ENCODE measurements at places on chromosomes 4 and X.

DNA sequence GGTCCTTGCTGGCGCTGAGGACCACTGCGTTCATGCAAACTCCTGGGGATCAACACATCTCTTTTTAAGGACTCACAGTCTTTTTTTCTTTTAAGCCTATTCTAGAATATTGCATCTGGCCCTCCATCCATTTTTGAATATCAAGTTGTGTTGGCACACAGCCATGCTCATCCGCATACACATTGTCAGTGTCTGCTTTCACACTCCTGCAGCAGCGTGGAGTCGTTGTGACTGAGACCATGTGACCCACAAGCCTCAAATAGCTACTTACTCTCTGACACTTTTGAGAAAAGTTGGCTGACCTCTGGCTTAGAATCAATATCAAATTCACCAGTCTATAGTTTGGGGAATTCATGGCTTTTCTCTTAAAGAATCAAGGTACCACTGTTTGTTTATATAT lies 191.8 kb upstream of the S100G start:
- DNase-seq: no peak

DNA sequence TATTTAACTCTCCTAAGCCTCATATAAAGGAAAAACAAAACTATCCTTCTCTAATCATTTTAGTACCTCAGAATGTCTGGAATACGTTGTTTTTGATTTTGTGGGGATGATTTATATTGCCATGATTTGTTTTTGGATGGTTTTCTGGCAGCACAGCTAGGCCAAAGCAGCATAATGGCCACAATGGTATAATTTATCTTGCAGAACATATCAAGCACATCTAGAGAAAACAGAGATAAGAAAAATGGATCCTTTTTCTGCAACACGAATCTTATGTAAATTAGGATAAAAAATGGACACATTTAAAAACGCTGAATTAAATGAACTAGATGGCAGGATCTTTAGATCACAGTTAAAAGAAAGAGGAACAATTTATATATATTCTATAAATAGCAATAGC lies 269.9 kb upstream of the FAT4 start:
- DNase-seq: no peak

DNA sequence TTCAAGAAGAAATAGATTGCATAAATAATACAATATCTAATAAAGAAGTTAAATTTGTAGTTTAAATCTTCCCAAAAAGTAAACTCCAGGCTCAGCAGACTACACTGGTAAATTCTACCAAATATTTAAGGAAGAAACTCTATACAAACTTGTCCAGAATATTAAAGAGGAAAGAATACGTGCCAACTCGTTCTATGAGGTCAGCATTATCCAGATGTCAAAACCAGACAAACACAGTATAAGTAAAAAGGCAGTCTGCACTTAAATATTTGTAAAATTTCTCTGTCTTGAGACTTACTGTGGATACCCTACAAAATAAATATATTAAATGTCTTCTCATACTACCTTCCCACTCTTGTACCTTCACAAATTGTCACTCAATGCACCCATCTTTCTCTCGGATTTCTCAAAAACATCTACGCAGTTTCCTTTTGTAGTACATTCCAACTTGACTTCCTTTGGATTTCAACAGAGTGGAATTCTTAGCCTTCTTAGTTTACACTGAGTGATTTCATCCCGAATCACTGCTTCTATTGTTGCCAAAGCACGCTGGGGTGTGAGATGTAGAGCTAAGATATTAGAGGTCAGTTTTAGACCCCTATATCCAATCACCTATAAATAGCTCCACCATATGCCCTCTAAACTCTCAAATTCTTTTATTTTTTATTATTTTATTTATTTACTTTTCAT lies 71.6 kb upstream of the MAB21L2 start:
- DNase-seq: no peak

- DNase-seq: no peak
Measured at GRCh38 chr4:103405415-103405814, 207.3 kb upstream of the CENPE start.

- DNase-seq: no peak
Measured at GRCh38 chr4:82706349-82707000, 92.1 kb downstream of the SCD5 start.

DNA sequence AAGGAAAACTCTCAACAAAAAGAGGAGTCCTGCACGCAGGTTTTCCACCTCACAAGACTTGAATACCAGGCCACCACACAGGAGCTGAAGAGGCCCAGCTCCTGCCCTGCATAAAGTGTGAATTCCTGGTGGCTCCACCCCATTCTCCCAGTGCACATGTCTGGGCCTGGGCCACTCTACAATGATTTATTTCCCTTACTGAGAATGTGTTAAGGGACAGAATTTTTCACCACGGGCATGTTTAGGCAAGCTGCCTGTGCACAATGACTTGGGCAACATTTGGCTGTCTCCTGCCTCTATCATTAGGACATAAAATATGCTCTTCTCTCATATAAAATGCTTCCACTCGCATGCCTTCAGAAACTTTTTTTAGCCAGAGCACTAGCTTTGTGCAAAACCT lies 197.1 kb downstream of the SLC7A11 start:
- DNase-seq: no peak

DNA sequence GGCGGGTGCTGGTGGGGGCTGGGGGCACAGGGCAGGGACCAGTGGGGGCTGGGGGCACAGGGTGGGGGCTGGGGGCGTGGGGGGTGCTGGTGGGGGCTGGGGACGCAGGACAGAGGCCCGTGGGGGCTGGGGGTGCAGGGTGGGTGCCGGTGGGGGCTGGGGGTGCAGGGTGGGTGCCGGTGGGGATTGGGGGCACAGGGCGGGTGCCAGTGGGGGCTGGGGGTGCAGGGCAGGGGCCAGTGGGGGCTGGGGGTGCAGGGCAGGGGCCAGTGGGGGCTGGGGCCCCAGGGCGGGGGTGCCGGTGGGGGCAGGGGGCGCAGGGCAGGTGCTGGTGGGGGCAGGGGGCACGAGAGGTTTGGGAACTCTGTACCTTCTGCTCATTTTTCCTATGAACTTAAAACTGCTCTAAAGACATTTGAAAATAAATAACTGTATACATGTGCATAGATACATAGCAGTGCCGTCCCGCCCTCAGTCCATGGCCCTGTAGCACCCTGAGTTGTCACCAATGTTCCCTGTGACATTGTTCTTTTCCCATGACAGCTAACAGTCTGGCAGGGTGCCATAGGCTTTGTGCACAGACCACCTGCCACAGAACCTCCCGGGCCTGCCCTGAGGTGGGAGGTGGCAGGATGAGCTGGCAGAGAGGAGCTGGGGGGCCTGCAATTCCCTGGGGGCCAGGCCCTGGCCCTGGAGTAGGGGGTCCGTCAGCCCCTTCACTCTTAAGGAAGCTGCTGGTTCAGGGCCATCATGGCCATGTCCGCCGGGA lies 35.6 kb upstream of the ADRA2C start:
- no peak for DNase-seq

GRCh38 chr4:169987327-169988228 lies 38.6 kb downstream of the MFAP3L start:
- no peak for DNase-seq

GRCh38 chr4:113358784-113359183 lies 309.3 kb downstream of the ANK2 start:
- no peak for DNase-seq

DNA sequence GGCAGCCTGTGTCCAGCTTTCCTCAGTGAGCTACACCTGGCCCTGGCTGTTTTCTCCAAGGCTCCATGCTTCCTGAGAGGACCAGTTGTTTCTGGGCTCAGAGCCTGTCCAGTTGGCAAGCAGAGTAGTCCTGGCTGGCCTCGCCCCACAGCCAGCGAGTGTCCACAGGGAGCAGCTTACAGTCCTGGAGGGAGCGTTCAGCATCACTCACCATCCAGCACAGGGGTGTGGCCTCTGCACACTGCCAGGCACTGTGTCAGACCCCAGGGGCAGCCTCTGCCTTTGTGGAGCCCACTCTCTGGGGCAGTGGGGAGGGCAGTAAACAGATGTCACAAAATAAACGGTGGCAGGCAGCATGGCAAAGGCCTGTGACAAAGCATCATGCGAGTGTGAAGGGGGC lies 23.9 kb downstream of the EVC start:
- no peak for DNase-seq

- DNase-seq: no peak
Measured at GRCh38 chr4:304969-305680, at the start of gene ZNF732. Gene ZNF732 (minus strand): TSS chr4:305474. CDS start chr4:305310, 164 bp downstream.

- no peak for DNase-seq
Measured at GRCh38 chrX:31508338-31508737, 436.5 kb upstream of the FTHL17 start.

DNA sequence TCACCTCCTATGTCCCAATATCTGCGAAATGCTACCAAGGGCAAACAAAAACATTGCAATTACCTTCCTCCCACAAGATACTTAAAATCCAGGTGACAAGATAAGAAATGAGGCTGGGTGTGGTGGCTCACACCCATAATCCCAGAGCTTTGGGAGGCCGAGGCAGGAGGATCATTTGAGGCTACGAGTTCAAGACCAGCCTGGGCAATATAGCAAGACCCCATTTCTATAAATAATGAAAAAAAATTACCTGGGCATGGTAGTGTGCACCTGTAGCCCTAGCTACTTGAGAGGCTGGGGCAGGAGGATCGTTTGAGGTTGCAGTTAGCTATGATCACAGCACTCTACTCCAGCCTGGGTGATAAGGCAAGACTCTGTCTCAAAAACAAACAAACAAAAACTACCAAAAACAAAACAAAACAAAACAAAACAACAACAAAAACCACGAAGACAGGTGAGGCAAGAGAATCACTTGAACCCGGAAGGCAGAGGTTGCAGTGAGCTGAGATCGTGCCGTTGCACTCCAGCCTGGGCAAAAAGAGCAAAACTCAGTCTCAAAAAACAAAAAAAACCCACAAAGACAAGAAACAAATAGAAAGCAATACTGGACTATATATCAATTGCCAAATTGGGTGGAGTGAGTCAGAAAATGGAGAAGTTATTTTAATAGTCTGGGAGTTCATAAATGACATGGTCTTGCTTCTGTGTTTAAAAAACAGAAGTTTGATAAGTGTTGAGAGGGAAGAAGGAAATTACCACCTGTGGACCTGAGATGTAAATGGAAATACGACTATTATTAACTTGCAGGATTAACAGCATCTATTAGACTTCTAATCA lies 176.5 kb downstream of the FBXW7 start:
- DNase-seq: no peak

DNA sequence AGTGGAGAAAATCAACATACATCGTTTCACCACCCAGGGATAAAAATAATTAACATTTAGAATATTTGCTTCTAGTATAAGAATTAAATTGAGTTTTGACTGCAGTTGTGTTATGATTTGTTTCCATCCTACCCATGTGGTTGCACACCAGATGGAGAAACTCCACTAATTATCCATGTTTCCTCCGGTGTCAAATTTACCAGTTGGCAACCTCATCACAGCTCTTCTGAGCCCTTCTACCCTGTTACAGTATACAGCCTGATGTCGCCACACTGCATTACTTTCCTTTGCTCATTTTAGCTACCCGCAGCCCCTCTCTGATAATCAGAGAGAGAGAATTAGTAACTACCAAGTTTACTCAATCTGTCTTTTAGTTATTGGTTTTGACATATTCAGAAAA lies 411.2 kb downstream of the DTHD1 start:
- no peak for DNase-seq

DNA sequence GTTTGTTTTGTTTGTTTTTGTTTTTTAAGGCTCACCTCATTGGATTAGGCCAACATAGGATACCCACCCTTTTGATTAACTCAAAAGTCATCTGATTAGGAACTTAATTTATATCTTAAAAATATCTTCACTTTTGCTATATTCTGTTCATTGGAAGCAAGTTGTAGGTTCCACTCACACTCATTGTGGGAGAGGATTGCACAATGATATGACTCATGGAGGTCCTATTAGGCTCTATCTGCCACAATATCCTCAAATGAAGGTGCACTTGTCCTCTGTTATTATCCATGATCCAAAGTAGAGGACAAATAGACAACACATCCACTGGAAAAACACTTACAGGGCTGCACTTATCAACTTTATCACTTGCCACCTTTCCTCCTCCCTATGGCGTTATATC lies 60.5 kb upstream of the ADAMTS3 start:
- DNase-seq: no peak

DNA sequence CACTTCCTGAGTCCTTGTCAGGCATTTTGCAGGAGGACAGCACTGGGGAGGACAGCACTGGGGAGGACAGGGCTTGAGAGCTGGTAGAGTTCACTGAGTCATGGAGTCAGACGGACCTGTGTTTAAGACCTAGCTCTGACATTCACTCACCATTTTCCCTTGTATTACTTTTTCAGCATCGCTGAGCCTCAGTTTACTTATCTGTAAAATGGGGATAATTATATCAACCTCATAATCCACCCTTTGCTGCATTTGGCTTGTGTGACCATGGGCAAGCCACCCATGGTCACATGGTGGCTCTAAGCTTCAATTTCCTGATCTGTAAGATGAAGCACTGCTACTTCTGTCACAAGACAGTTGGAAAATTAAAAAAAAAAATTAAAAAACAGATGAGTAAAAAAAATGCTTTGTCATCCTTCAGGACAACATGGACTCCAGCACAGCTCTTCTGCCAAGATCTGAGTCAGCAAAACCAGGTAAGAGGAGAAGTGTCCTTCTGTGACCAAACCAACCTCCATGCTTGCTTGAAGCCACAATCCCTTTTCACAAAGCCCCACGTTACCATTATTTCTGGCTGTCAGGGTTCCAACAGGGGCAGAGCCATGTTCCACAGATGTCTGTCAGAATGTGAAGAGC lies 275.5 kb downstream of the RAB28 start:
- DNase-seq: no peak

GRCh38 chr4:3713817-3714641 lies 52.2 kb upstream of the ADRA2C start:
- DNase-seq: no peak

- DNase-seq: peak; percentile 76
Measured at GRCh38 chrX:129905787-129906580, at the start of gene UTP14A. Gene UTP14A (plus strand): TSS chrX:129906164. CDS start chrX:129906211, 47 bp downstream.

DNA sequence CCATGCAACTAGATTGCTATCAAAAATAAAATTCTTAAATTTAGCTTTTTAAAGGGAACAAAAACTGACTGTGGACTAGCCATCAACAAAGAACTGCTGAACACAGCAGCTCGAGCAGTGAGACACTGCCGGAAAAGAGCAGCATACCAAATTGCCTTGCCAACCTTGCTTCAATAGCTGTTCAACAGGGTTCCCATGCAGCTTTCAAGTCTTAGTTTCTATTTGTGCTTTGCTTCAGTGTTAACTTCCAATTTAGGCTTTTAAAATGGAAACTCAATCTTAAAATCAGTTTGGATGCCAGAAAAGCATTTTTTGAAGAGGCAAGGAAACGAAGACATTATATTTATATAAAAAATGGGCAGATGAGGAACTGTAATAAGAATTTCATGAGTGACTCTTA lies 463.4 kb upstream of the MAGEB18 start:
- DNase-seq: no peak

DNA sequence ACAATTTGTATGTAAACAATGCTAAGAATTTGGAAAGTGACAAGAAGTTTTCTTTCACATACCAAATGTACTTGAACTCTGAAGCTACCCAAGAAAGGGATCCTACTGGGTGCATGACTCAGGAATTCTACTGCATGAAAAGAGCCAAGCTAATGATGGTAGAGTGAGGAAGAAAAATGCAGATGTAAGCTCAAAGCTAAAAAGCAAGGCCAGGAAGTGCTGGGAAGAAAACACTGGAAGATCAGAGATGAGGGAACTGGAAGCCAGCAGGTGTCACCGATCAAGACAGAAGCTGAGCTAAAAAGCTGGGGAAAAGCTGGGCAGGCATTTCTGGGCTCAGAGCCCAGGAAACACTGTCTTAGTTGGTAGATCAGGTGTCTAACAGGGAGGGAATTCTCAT lies 449.1 kb downstream of the NKX6-1 start:
- no peak for DNase-seq
